ENCODE measurements at places on chromosomes 4 and X.

DNA sequence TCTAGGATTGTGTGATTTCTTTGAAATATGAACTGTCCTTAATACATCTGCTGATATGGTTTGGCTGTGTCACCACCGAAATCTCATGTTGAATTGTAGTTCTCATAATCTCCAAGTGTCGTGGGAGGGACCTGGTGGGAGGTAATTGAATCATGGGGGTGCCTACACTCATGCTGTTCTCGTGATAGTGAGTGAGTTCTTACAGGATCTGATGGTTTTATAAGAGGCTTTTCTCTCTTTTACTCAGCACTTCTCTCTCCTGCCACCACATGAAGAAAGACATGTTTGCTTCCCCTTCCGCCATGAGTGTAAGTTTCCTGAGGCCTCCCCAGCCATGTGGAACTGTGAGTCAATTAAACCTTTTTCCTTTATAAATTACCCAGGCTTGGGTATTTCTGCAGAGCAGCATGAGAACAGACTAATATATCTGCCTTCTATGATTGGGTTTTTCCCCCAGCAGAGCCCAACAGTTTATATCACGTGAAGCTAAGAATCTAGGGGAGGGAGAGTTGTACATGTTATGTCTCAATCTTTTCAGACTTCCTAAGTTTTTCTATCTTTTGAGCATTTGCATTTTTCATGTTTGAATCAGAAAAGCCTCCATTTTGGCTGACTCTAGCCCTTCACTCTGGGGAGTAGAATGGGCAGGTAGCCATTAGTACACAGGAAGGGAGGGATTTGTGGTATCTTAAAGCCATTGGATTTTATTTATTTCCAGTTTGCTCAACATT lies 58.9 kb downstream of the PLAC1 start:
- no peak for DNase-seq

DNA sequence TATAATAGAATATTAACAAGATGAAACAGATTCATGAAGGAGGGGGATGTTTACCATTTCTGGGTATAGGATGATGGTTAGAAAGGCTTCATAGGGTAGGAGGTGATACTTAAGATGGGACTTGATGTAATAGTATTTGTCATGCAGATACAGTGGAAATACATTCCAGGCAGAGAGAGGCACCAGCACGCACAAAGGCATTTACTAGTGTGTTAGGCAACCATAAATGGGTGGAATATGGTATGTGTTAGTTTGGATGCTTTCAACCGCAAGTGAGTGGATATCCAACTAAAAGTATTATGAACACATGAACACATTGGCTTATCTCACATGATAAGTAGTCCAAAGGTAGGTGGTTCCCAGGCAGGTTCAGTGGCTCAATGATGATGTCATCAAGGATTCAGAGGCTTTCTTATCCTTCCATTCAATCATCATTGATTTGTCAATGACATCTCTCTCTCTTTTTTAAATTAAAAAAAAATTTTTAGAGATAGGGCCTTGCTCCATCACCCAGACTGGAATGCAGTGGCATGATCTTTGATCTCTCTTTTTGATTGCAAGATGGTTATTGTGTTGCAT lies 12.7 kb upstream of the STARD8 start:
- DNase-seq = no peak

DNA sequence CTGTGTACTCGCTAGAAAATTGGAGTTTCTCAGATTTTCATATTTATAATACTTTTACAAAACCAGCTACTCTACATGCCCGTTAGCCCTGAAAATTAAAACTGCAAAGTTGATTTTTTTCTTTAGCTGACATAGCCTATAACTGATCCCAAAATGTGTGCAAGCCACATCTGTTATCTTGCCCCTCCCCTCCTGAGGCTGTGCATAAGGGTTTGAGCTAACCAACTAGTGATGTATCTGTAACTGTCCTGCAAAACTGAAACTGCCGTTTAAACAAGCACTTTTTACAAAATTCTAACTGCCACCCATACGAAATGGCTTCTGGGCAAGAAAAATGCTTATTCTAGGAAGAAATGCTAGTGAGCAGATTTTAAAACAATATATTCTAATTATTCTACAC lies 59.1 kb downstream of the EDNRA start:
- DNase-seq = no peak

DNA sequence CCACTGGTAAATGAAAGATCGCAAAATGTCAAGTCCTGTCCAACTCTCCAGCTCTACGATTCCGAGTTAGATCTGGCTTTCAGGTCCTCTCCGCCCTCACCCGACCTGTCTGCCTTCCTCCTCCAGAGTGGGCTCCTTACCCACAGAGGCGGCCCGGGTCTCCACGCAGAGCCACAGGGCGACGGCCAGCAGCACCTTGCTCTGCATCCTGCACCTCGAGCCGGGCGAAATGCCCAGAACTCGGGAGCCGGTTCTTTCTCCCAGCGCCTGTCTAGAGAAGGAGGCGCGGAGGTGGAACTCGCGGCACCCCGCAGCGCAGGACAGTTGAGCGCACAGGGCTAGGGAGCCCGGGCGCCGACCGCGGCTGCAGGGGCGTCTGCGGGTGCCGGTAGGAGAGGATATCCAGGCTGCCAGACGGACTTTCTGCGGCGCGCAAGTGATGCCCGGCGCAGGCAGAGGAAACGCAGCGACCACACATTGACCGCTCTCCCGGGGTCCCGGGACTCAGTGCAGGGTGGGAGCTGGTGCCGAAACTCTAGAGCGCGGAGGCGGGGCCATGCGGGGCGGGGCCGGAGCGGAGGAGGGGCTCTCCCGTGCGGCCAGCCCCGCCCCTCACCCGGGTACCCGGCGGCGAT lies at the start of gene KDR:
Gene KDR, minus strand, starts transcription at position 509 of the 635 bp plus-strand sequence. Its CDS starts 302 bp downstream, at position 207.
- no peak for DNase-seq

GRCh38 chrX:154516656-154517100 lies 646 bp upstream of the FAM3A start:
- no peak for DNase-seq

GRCh38 chr4:11451716-11452115 lies 23.0 kb upstream of the HS3ST1 start:
- DNase-seq = no peak

- DNase-seq = no peak
Observed at GRCh38 chr4:78162821-78163220, 105.7 kb downstream of the FRAS1 start.

GRCh38 chr4:100736641-100737451 lies 219.0 kb upstream of the EMCN start:
- DNase-seq = no peak

GRCh38 chrX:65932173-65933084 lies 107.5 kb downstream of the VSIG4 start:
- DNase-seq = no peak

- DNase-seq = no peak
Observed at GRCh38 chrX:3609810-3610209, 103.6 kb downstream of the PRKX start.

GRCh38 chr4:101277671-101278070 lies 69.7 kb downstream of the PPP3CA start:
- no peak for DNase-seq

DNA sequence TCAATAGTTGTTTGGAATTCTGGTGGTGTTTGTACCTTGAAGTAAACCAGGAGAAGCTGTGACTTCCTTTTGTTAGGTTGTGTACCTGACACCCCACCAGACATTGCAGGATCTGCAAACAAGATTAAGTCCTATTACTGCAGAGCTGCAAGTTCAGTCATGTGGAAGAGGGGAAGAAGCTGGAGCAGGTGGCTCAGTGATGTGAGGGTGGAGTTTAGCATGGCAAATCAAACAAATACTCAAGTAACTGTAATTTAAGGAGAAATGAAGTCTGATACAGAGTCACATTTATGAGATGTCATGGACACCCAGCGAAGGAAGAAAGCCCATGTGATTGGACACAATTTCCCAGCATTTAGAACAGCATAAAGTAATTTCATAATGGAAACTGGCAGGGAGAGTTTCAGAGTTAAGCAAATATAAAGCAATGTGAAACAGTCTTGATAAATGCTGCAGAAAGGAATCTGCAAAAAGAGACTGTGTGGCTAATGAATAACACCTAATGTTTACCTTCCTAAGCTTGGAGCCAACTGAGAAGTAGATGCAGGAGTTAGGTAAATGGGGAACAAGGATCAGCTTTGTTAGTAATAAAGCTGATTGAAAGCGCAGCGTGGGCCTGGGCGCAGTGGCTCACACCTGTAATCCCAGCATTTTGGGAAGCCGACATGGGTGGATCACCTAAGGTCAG lies 249.1 kb downstream of the GBA3 start:
- no peak for DNase-seq

DNA sequence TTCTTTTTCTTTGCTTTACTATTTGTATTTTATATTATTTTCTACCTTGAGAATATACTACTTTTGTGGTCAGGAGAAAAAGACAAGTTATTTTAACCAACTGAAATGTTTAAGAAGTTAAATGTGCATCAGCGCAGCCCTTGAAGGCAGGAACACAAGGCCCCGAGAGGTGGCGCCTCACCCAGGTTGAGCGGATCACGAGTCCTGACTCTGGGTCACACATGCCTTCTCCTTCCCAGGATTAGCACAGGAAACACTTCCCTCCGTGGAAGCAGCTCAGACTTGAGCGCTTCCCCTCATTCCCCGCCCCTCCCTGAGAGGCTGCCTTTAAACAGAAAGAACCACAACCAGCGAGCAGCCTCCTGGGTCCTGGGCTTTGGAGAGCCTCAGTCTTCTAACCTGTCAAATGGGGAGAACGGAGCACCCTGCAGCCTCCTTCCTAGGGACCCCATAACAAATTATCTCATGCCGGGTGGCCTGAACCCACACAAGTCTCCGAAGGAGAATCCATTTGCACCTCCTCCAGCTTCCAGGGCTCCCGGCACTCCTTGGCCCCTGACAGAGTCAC lies 217.6 kb downstream of the AFAP1 start:
- DNase-seq = no peak

GRCh38 chr4:94634271-94634670 lies 123.5 kb upstream of the BMPR1B start:
- DNase-seq = no peak

DNA sequence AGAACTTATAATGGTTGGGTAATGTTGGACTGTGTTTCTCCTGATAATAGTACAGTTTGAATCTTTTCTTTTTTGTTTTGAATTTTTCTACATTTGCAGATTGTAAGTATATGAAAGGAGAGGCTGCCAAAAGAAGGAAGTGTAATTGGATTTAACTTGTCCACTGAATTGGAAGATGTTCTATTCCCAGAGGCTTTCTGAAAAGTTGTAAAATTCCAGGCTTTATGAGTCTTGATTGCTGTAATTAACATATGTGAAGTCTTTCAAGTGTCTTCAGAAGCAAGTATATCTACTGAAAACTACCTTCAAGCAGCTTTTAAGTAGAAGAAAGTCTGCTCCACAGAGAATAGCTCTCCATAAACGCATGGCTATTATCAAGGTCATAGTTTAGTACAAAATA lies 2456.4 kb downstream of the PCDH7 start:
- no peak for DNase-seq

DNA sequence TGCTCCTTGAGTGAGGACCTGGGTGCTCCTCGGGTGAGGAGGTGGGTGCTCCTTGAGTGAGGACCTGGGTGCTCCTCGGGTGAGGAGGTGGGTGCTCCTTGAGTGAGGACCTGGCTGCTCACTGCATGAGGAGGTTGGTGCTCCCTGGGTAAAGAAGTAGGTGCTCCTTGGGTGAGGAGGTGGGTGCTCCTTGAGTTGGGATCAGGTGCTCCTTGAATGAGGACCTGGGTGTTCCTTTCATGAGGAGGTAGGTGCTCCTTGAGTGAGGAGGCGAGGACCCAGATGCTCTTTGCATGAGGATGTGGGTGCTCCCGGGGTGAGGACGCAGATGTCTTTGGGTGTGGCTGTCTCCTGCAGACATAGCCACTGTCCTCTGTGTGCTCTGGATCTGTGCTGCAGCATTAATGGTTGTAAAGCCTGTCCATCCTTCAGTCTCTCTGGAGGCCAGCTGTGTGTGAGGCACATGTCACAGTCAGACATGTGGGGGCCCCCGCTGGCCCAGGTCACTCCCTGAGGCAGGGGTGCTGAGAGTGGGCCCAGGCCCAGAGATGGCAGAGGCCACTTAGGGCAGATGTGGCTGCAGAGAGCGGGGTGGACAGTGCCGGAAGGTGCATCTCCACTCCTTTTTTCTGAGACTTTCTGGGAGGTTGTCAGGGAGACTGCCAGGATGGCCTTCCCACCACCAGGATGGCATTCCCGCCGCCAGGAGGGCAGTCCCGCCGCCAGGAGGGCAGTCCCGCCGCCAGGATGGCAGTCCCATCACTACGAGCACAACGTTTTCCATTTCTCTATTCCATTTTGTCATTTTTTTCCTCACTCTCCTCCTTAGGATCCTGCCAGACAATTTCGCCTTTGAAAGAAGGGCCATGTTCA lies 101.8 kb downstream of the HMX1 start:
- no peak for DNase-seq

- DNase-seq = no peak
Observed at GRCh38 chrX:35622040-35622439, 176.1 kb upstream of the MAGEB16 start.

- DNase-seq = no peak
Observed at GRCh38 chr4:81682492-81682891, 210.8 kb upstream of the RASGEF1B start.

DNA sequence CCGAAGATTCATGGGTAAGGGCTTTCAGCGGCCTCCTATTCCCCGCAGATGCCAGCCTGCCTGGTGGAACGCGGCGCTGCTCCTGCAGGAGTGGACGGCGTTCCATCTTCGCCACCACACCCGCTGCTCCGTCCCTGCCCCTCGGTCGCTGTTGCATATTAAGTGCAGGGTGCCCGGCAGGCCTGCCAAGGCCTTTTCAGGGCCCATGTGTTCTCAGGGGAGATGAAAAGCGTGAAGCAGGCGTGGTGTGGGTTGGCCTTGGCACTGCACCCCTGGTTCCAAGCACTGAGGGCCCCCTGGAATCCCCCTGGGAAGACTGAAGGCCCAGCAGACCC lies 52.0 kb downstream of the SORCS2 start:
- no peak for DNase-seq

DNA sequence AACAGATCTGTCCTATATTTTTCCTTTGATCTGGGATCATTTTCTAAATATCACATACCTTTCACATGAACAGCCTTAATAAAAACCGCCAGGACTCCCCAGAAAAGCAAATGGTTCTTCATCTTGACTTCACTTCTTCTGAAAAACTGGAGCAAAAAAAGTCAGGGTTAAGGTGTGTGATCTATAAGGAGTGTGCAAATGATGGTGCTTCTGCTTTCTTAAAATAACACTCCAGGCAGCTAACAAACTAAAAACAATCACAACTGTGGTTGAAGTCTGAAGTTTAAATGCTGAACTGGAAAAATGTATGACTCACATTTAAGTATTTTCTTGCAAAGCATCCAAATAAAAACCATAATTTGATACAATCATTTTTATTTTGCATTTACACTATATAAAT lies at the start of gene JCHAIN:
Gene JCHAIN, minus strand, starts transcription at position 140 of the 400 bp plus-strand sequence. Its CDS starts 18 bp downstream, at position 122.
- no peak for DNase-seq

GRCh38 chrX:10884246-10884645 lies 226.9 kb upstream of the HCCS start:
- no peak for DNase-seq
